ENCODE measurements at places on chromosomes 2 and 18.

- DNase-seq: no peak
Measured at GRCh38 chr2:219611866-219612576, 14.4 kb downstream of the STK11IP start.

DNA sequence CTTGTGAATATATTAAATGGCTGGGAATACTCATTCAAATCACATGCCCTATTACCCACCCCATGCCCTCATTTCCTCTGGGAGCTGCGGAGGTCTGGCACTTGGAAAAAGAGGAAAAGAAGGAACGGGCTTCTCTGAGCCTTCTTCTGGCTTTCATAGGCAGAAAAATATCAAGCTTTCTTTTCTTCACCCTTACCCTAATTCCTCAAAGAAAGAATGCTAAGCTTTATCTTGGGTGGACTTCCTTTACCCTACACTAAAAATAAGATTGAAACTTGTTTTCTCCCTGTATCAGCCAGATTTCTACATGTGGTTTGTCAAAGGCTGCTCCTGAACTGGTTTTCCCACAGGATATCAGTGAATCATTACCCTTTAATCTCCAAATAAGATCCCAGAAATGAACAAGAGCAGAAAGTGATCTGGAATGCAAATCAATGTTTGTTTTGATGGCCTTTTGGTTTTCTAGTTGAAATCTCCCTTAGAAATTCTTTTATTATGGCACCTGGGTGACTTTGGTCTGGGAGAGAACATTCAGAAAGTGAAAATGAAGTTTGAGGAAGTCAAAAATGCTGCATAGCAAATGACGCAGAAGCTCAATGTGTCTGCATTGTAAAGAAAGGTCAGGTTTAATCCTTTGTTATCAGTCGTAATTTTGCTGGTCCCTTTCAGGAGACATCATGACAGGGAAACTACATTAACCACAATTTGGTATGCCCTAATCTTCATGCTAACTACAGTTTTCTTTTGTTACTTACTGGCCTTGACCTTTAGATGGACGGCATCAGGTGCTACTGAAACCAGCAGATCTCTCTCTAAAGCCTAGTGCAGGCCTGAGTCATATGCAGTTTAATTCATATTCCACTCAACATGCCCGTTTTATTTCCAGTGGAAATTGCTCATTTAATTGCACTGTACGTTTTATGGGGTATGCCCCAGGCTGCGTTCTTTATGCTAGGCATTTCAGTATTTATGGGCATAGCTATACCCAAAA is 46.6 kb upstream of the HNRNPA3 start:
- no peak for DNase-seq

DNA sequence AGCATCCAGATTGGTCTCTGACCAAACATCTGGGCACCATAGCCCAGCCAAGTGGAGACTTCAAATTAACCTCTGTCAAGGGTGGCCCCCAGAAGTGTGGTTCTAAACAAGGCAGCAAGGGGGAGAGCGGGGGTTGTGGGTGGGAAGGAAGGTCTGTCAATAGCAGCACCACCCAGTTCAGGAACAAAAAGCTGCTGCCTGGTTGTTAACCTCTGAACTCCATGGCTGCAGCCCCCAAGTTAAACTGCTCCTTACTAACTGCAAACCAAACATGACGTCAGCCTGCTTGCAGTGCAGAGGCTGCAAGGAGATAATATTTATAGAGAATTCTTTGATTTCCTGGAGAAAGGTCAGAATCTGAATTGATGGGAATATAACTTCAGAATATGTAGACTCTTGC is 76.5 kb downstream of the ARL4C start:
- no peak for DNase-seq

DNA sequence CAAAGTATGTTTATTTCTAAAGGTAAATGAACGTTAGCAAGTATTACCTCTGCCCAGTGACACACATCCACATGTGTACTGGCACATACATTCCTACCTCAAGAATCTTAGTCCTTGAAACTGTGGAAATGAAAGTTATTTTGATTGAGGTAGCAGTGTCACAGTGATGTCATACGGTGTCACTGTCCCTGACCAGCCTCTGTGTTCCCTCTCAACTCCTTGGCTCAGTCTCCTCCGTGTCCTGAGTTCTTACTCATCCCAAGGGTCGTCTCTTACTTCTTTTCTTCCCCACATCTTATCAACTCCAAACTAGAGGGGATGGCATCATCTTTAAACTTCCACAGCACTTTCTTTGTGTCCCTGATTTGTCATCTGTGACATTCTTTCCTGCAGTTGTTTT is 3.3 kb downstream of the NCK2 start:
- DNase-seq: no peak

DNA sequence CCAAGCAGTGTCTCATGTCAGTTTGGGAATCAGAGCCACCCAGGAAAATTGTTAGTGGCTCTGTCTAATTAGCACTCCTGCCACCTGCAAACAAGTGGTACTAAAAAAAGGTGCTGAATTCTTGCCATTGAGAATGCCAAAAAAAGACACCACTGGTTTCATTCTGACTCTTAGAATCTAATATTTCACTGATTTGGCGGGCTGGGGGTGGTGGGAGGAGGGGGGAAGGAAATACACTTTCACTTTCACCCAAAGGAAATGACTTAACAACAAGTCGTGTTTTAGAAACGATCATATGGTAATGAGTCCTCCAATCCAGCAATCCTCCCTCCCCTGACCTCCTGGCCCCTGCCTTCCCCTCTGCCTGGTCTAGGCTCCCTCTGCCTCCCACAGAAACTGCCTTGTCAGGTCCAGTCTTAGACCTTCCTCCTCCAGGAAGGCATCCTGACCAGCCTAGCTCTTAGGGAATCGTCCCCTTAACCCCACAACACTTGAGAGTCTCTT is 4.4 kb upstream of the KLHL29 start:
- no peak for DNase-seq

GRCh38 chr2:186639939-186640338 is 50.1 kb downstream of the ITGAV start:
- no peak for DNase-seq

GRCh38 chr2:7913974-7914373 is 767.9 kb upstream of the ID2 start:
- no peak for DNase-seq

DNA sequence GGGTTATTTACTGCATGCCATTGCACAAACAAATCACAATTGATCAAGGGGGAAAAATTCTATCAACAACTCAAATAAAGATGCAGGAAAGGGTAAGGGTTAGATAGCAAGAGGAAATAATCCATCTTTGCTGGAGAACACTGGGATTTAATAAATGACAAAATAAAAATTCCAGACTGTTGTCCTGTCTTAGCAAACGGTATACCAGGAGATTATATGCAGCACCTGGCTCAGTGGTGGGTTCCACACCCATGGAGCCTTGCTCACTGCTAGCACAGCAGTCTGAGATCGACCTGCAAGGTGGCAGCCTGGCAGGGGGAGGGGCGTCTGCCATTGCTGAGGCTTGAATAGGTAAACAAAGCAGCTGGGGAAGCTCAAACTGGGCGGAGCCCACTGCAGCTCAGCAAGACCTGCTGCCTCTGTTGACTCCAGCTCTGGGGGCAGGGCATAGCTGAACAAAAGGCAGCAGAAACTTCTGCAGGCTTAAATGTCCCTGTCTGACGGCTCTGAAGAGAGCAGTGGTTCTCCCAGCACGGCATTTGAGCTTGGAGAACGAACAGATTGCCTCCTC is 296.5 kb upstream of the THSD7B start:
- no peak for DNase-seq

DNA sequence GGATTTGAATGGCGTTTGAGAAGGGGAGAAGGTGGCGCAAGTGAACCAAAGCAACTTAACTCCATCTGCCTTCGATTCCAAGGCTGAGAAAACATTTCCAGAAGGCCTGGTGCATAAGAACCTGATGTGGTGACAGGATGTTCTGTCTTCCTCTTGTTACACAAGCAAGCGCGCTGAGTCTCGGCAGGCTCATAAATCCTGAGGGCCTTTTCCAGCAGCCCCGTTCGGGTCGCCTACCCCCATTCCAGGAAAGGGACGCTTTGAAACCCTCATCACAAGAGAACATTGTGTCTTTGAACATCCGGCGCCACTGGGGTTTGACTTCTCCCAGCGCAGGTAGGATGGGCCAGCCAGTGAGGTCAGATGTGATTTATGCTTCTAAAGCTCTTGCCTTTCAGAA is 403.5 kb downstream of the SETBP1 start:
- no peak for DNase-seq

- DNase-seq: no peak
Measured at GRCh38 chr2:231361701-231362554, 33.6 kb upstream of the B3GNT7 start.

- DNase-seq: no peak
Measured at GRCh38 chr18:627231-627630, 30.2 kb upstream of the TYMS start.

GRCh38 chr2:239150125-239151011 is 250.5 kb downstream of the HDAC4 start:
- DNase-seq: no peak
